Activated CD4-positive, CD25-positive, alpha-beta regulatory T cell (primary cell): ENCODE measurements at places on chromosomes 16 and 17.

- DNase-seq, result no peak
These were observed 74.9 kb upstream of the BCAR1 start for GRCh38 chr16:75326333-75326732.

DNA sequence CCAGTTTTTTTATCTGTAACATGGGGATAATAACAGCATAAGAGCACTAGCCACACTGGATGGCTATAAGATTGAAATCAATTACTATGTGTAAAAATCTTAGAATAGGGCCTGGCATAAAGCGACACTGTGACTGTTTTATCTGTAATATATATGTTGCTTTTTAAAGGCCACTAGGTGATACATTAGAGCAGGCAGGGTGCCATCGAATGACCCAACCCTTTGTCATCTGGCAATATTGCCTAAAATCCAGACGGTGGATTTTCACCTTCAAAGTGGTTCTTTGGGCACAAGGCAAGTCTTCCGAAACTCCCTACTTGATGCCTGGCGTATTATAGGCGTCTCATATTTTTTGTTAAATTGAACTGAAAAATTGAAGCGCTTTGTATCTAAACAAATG is 69.1 kb downstream of the PRKCA start:
- DNase-seq, result no peak

DNA sequence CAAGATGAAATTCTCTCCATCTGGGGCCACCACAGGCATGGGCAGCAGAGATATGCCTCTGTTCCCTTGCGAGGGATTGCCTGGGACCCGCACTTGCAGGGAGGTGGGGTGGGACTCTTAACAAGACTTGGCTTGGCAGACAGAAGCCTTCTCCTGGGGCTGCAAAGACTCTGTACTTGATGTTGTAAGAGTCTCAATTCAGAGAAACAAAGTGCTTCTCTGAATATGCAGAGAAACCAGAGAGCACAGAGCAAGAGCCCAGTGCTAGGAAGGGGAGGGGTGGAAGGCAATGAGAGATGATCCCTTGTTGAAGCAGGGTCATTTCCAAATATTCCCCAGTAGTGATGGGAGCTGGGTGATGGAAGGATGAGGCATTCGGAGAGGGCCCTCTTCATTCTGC is 2.2 kb downstream of the MMP28 start:
- DNase-seq, result no peak

GRCh38 chr16:48004141-48004695 is 151.6 kb downstream of the ABCC12 start:
- DNase-seq, result no peak

GRCh38 chr16:69017036-69017783 is 88.2 kb upstream of the HAS3 start:
- no peak for DNase-seq

DNA sequence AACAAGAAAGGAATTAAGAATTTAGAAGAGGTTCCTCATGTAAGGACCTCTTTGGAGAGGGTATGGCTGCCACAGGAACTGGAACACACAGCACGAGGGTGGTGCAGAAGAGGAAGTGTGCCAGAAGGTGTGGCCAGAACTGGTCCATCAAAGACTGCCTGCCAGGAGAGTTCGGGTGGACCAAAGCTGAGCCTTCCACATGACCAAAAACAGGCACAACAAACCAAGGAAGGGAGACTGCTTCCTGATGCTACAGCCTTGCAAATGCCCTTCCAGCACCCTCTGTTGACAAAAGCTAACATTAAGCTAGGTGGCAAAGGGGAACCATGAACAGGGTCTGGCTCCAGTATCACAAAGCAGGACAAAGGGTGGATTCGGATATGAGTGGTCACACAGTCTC is 125.8 kb upstream of the TMEM97 start:
- no peak for DNase-seq

- DNase-seq, result no peak
These were observed 5.2 kb upstream of the TSPOAP1 start for GRCh38 chr17:58333736-58334207.

DNA sequence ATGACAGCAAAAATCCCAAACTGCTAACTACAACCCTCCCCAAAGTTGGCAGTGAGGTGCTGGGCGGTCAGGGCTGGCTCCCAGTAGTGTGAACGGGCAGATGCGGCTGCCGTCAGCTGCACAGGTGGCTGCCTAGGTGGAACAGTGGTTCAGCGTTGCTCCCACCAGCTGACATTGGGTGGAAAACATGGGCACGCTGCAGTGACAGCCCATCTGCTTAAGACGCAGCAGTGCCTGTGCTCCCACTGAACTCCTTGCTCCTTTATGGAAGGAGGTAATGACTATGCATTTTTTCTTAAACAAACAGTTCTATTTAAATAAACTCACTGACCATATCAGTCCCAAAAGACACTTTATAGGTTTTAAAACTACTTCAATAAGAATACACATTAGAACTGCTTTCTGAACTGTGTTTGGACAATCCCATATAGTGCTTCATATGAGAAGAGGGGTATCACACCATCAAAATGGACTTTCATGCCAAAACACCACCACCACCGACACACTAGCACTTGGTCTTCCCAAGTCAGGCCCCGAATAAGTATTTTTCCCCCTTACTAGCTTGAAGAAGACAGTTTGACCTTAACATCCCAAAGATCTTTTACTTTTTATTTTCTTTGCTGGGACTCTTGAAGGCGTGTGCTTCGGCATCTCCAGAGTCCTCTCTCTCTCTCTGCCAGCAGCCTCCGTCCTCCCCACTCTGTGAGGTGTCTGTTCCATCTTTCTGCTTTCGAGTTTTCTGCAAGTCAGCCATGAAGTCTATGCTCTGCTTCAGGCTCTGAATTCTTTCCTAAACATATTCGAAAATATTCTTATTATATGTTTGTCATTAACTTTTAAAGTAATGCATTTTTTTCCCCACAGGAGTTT is 34.4 kb downstream of the BRD7 start:
- DNase-seq, result no peak

- no peak for DNase-seq
These were observed 195.2 kb upstream of the CHMP6 start for GRCh38 chr17:80796430-80796861.

GRCh38 chr17:66850692-66851091 is 15.8 kb downstream of the CACNG5 start:
- no peak for DNase-seq

GRCh38 chr16:85199069-85199725 is 86.9 kb upstream of the CIBAR2 start:
- DNase-seq, result no peak
